ENCODE measurements at places on chromosomes 5 and 9.

GRCh38 chr9:119255116-119255515 is 114.1 kb downstream of the BRINP1 start:
- no peak for DNase-seq

DNA sequence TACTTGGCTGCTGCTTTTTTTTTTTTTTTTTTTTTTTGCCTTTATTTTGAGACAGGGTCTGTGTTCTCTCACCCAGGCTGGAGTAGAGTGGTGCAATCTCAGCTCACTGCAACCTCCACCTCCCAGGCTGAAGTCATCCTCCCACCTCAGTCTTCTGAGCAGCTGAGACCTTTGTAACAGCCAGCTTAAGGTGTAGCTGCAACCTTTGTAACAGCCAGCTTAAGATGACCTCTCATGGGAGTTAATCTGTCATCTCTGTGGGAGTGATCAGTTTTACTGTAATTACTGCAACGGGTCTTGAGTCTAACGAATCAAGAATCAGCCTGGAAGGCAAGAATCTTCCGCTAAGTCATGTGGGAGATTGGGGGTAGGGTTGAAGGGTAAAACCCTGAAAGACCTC is 31.6 kb upstream of the SNX2 start:
- no peak for DNase-seq

DNA sequence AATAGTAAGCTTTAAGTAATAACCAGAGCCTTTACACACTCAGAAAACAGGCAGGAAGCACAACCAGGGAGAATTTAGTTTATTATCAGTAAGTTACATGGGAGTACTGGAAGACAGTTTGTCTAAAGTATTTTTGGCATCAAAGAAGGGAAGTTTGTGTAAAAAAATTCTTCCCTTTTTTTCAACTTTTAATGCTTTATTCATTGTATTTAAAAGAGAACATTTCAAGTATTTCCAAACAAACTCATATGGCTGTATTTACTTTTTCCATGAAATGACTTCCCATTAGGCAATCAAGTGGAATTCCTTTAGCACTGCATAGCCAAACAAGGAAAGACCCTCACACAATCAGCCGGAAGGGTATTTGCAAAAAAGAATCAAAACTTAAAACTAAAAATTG is 26.7 kb downstream of the RNF145 start:
- no peak for DNase-seq

DNA sequence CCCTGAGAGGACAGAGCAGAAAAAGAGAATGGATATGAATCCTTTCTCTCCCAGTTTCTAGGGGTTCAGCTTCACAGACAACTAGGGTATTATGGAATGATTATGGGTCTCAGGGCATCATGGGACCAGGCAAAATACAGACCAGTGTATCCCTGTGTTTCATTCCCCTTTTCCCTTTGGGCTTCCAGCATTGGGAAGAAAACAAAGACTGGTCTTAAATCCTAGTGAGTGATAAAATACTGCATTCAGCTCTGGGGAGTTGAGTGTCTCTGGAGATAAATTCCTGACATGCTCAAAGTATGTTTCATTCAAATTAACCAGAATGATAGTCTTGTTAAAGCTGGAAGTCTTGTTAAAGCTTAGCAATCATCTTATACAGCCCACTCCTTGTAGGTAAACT is 2.4 kb upstream of the POU4F3 start:
- DNase-seq, result no peak

- DNase-seq, result peak; percentile 74
Measured at GRCh38 chr5:43484106-43484849, 613 bp upstream of the TMEM267 start.

- no peak for DNase-seq
Measured at GRCh38 chr5:33238826-33239695, 201.7 kb upstream of the TARS1 start.

GRCh38 chr5:83149671-83150070 is 72.3 kb downstream of the XRCC4 start:
- no peak for DNase-seq

- DNase-seq, result no peak
Measured at GRCh38 chr9:123251324-123251723, 17.1 kb downstream of the STRBP start.

- no peak for DNase-seq
Measured at GRCh38 chr9:2181792-2182191, 166.6 kb downstream of the SMARCA2 start.

DNA sequence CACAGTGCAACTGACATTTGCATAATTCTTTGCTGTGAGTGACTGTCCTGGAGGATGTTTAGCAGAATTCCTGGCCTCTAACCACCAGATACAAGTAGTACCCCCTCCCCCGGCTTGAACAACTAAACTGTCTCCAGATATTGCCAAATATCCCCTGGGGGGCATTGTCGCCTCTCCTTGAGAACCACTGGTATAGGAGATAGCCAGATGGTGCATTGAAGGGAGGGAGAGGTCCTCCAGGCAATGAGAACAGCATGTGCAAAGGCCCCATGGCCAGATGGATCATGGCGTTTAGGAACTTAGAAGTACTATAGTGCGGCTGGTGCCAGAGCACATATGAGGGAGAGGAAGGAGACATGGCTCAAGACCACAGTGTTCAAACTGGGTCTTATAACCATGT is 18.9 kb upstream of the ORM1 start:
- no peak for DNase-seq

DNA sequence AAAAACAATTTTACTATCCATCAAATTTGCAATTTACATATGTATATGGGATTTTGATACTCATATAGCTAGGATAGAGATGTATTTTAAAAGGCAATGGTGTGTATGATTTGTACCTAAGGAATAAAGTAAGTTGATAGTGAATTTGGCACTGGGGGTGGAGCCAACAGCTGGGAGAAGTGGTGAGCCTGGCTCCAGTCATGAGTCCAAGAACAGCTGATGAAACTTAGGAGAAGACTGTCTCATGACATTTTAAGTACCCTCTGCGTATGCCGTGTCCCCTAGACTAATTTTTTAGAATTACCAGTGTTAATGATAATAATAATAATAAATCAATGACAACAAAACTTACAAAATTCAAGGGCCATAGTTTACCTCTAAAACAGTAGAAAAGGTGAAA is 181.4 kb downstream of the ADCY2 start:
- no peak for DNase-seq

DNA sequence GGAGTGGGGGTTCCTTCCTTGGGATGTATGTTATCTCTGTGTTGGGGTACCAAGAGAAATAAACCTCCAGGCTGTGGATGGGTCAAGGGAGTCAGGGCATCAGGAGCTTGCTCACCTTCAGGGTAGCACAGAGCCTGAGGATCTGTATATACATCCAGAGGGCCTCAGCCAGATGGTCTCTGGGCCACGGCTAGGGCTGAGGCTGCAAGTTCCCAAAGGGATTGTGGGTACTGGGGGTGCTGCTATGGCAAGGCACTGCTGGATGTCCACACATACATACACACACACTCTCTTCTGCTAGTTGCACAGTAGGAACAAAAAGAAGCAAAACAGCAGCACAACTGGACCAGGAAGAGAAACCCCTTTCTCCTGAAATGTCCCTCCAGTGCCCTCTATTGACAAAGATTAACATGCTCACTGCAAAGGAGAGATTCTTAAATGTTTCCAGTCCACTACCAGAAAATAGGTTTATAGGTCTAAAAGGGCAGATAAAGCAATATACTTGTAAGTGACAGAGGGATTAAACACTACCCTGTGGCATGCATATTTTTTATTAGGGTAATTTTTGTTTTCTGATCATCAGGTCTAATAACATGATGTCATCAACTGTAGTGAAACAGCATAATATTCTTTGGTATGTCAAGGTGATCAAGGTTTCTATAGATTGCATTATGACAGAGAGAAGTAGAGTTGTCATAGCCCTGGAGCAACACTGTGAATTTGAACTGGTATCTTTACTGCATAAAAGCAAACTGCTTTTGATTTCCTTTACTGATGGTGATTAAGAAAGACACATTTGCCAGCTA is 56.3 kb upstream of the KCNN2 start:
- DNase-seq, result no peak

- no peak for DNase-seq
Measured at GRCh38 chr9:92762781-92763708, 1.6 kb downstream of the BICD2 start.

DNA sequence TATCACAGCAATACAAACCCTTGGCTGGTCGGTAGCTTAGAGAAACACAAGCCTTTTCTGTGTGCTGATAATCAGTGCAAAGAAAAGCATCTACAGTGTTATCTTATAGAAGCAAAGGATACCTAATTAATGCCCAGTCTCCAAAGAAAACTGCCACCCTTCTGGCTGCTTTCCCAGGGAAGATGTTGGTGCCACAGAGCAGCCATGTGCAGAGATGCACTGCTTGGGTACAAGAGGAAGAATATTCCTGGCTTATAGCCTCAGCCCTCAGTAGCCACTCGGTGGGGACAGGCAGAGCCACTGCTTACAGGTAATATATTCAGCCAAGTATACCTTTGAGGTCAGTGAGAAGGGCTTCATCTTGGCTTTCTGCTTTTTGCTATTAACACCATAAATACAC is 185.3 kb downstream of the PCSK1 start:
- no peak for DNase-seq

GRCh38 chr5:164002214-164002613 is 496.8 kb downstream of the MAT2B start:
- no peak for DNase-seq

DNA sequence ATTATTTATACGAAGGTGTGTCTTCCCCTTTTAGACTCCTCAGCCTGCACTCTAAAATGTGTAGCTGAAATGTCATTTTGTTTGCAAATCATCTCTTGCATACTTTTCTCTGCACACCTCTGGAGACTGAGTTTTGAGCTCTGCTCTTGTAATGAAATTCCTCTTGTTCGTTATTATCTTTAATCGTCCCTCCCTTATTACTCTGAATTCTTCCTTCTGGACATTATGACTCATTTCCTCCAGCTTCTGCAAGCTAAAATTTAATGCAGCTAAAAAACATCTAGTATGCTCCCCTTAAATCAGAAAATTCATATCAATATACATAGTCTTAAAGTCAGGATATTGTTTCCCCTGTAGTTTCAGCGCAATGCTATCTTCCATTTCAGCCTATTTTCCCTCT is 13.5 kb downstream of the ISL1 start:
- DNase-seq, result no peak

DNA sequence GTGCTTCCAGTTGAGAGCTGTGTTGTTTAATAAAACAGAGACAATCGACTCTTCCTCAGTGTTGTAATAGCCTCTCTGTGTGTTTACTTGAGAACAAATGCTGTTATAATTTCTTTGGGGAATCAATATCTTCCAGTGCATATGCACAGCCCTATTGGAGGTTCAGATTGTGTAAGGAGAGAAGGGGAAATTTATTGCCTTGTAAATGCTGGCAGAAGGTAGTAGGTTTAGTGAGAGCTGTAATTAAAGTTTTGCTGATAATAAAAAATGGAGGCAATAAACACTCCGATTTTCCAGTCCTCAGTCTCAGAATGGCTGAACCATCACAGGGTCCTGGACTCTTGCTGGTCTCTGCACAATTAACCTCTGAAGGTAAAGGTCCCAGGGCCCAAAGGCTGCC is 128.3 kb downstream of the C5orf15 start:
- no peak for DNase-seq

- DNase-seq, result peak; percentile 44
Measured at GRCh38 chr9:77455312-77455927, 192.7 kb downstream of the GNA14 start.

DNA sequence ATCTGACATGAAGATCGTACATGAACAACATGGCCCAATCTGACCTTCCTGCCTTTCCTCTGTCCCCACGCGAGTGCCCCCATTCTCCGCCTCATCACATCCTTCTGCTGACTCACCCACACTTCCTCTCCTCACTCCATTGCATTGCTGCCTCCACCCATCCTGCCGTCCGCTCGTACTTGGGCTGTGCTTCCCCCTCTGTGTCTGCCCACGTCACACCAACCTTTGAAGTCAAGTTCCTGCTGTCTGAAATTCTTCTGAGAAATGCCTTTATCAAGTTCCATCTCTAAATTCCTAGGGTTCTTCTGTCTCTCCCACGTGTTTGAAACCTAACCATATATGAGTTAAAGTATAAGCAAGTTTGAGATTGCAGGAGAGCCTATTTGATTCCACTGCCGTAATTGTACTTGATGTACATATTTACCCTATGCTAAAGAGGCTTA is 18.0 kb upstream of the STARD4 start:
- peak; percentile 72 for DNase-seq

GRCh38 chr9:18989865-18990264 is 43.1 kb downstream of the SAXO1 start:
- DNase-seq, result no peak

DNA sequence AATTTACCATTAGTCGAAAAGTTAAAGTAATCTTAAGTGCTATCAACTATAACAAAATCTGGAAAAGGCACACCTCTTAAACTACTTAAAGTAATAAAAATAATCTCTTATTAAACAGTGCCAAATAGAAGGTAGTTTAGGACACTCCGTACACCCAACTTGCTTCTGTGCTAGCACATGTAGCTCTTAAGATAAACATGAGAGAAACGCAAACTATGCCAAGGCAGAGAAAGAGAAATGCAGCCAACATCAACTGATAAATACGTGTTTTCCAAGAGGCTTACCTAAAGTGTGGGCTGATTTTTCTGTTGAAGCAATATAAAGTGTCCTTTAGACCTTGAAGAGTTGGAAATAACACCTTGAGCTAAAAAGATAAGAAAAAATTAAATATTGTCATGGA is 480.6 kb upstream of the DAB2 start:
- no peak for DNase-seq

- no peak for DNase-seq
Measured at GRCh38 chr9:134605351-134605965, 36.1 kb upstream of the COL5A1 start.

- DNase-seq, result no peak
Measured at GRCh38 chr9:85040146-85040545, 370.6 kb downstream of the NTRK2 start.

DNA sequence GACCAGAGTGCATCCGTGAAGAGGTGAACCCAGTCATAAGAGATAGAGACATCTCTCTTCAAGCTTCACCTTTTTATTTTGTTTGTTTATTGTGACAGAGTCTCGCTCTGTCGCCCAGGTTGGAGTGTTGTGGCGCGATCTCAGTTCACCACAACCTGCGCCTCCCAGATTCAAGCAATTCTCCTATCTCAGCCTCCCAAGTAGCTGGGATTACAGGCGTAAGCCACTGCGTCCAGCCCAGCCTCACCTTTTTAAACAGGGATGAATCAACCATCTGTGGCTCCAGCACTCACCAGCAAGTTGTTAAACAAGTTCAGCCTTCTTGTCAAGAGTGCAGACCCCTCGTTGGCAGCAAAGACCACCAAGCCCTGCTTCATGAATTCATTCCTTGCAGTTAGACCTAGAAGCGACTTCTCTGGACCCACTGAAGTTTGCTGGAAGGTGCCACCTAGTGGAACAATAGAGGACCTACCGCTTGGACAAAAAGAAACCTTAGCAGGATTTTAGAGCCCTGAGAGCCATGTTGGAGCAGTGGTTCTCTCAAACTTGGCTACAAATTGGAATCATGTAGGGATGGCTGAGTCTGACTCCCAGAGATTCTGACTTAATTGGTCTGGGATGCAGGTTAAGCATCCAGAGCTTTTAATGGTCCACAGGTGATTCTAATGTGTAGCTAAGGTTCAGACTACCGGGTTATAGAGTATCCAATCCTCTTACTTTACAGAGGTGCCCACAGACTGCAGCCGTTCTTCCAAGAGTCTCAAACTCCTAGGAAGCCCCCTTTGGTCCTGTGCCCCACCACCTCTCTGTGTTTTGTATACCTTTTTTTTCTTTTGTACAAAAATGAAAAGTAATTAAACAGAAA is 10.5 kb upstream of the GALNT10 start:
- DNase-seq, result no peak

- DNase-seq, result no peak
Measured at GRCh38 chr5:119313658-119314605, 41.9 kb upstream of the TNFAIP8 start.

Measured in stimulated activated CD4-positive, alpha-beta T cell treated with anti-CD3 and anti-CD28 coated beads, TNF-alpha, amount 100 ng/mL, for 24 hours (primary cell).